HCEC 1CT (cell line): ENCODE measurements at places on chromosomes 1 and 21.
A peak's percentile ranks its signal among the peaks of the same experiment; 100 is the strongest.

- no peak for DNase-seq
Observed at GRCh38 chr1:246678816-246679793, 45.1 kb upstream of the SCCPDH start.

- DNase-seq = no peak
Observed at GRCh38 chr1:56877973-56878372, 23.4 kb downstream of the C8A start.

DNA sequence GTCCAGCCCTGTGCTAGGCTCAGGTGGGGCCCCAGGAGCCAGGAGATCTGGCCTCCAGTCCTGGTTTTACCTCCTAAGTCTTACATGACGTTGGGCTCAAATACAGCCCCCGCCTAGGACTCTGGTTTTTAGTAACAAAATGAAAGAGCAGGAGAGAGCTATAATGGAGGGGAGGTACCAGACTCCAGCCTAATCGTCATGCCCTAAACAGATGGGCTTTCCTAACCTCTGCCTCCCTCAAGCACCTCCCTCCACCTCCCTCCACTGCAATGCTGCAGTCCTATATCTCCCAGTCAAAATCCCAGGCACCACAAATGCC, 28.6 kb downstream of the TTC39A start:
- DNase-seq = no peak

GRCh38 chr1:160777486-160778089, 18.4 kb upstream of the LY9 start:
- DNase-seq = peak; percentile 8

DNA sequence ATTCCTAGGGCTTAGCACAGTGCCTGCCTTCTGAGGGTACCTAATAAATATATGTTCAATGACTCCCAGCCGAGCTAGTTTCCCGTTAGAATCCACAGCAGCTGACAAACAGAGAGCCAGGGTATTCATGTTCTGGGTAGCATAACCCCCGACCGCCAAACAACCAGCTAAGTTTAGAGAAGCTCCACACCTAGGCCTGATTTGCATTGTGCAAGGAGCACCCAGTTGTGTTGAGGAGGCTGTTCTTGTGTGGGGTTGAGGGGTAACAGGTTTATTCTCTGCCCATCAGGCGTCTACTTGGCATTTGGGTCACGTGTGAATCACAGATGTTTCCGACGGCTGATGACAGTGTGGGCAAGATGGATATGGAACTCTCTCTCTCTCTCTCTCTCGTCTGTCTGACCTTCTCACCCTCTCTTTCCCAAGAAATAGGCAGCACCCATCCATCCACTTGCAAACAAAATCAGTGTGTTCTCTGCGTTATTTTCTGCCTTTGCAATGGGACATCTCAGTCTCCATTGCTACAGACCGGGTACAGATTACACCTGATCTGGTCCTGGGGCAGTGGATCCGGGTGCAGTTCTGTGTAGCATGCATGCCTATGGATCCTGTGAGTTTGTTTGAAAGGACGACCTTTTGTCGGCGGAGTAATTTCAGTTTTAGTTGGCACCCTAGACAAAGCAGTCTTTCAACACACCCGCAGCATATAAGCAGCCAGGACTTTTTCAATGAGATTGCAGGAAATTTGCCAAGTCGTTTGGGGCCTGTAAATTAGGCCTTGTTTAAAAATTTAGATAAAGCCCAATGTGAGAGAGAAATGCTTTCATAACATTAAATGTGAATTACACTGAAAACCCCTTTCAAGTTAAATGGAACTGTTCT, 29.4 kb downstream of the KAZN start:
- no peak for DNase-seq

- DNase-seq = peak; percentile 94
Observed at GRCh38 chr1:156896490-156897033, 3.0 kb downstream of the PEAR1 start.

GRCh38 chr1:6270401-6270800, 9.5 kb upstream of the GPR153 start:
- no peak for DNase-seq

GRCh38 chr1:230149751-230150584, 82.9 kb downstream of the GALNT2 start:
- no peak for DNase-seq

DNA sequence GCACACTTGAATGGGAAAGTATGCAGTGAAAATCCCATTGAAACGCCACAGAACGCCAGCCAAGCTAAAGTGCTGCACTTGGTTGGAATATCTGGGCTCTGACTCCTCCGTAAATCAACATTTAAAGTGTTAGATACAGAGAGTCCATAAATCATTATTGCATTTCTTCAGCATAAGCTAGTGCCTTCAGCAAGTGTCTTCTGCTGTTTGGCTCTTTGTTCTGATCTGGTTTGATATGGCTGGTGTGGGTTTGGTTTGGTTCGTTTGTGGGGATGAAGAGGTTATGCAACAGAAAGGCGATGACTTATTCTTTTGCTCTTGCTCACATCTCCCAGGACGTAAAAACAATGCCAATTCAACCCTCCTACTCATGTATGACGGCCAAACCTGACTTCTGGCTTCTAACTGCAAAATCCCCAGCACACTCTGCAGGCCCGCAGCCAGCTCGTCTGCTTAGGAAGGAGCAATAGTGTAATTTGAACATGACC, 121.8 kb upstream of the ERG start:
- no peak for DNase-seq

GRCh38 chr1:5119366-5120234, 465.2 kb downstream of the AJAP1 start:
- no peak for DNase-seq

DNA sequence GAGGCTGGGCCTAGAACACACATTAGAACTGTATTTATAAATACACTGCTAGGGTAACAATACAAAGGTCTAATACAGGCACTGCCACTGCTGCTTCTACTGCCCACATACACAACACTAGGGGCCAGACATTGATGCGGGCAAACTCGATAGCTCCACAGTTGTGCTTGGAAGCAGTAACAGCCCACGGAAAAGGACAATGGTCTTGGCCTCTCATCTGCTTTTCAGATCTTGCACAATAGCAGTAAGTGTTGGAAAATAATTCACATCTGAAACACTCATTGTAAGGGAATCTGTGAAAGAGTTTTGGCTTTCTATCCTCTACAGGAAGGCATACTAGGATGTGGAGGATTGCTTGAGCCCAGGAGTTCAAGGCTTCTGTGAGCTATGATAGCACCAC, 6.9 kb upstream of the SPOCD1 start:
- no peak for DNase-seq

GRCh38 chr21:44958471-44959191, 18.8 kb downstream of the SLX9 start:
- peak; percentile 90 for DNase-seq

- peak; percentile 27 for DNase-seq
Observed at GRCh38 chr1:207282496-207283380, 38.7 kb upstream of the CD55 start.

DNA sequence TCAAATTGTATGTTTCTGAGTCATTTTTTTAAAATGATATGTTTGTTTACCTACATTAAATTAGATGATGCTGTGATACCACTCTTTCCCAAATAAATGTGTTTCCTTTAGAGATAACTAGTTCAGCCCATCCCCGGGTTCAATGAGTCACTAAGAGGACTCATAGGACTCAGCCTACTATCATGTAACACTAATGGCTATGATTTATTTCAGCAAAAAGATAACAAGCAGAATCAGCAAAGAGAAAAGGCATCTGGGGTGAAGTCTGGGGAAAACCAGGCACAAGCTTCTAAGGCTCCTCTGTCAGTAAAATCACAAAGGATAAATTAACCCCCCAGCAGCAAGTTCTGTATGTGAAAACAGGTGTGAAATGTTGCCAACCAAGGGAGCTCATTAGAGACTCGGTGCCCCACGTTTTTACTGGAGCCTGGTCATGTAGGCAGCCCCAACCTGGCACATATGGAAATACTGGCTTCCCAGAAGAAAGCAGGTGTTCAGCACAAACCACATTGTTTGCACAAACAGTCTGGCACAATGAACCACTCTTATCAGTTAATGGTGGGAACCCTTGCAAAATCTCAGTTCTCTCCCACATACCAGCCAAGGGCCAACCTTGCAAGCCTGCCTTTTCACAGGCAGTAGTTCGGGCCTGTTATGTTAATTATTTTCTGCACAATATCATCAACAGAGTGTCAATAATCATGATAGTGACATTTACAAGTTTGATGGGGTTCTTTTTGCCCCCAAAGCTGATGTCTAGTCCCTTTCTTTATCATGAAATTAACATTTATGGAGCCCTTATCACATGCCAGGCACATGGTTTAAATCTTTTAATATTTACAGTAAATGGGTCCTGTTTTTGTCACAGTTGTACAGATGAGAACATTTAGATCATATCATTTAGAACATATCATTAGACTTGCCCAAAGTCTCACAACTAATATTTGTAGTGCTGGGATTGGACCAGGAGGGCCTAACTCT, 23.1 kb upstream of the CNN3 start:
- DNase-seq = peak; percentile 61

DNA sequence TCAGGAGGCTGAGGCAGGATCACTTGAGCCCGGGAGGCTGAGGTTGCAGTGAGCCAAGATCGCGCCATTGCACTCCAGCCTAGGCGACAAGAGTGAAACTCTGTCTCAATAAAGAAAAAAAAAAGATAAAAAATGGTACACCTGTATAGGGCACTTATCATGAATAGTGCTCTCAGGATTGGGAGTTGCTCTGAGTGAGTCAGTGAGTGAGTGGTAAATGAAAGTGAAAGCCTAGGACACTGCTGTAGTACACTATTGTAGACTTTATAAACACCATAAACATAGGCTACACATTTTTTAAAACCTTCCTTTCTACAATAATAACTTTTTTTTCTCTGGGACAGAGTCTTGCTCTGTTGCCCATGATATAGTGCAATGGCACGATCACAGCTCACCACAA, 16.8 kb downstream of the PHTF1 start:
- DNase-seq = no peak

DNA sequence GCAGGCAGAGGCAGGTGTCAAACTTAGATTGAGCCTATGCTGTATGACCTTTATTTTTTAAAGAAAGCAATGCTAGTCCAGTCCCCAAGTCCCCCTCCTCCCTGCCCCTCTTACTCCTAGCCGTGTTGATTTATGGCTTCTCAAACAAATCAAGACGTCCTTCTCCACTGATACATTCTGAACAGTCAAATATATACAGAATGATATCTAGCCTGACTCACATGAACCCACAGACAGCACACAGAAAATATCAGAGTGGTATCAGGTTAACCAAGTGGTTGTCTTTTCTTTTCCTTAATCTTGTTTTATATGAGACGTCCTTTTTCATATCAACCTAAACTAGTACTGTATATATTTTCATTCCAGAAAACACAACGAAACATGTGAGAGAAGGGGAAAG, 13.4 kb downstream of the DAB1 start:
- DNase-seq = no peak

GRCh38 chr21:24895885-24896734, 711.2 kb downstream of the MRPL39 start:
- DNase-seq = no peak

- DNase-seq = no peak
Observed at GRCh38 chr1:168861421-168862004, 132.5 kb upstream of the DPT start.

DNA sequence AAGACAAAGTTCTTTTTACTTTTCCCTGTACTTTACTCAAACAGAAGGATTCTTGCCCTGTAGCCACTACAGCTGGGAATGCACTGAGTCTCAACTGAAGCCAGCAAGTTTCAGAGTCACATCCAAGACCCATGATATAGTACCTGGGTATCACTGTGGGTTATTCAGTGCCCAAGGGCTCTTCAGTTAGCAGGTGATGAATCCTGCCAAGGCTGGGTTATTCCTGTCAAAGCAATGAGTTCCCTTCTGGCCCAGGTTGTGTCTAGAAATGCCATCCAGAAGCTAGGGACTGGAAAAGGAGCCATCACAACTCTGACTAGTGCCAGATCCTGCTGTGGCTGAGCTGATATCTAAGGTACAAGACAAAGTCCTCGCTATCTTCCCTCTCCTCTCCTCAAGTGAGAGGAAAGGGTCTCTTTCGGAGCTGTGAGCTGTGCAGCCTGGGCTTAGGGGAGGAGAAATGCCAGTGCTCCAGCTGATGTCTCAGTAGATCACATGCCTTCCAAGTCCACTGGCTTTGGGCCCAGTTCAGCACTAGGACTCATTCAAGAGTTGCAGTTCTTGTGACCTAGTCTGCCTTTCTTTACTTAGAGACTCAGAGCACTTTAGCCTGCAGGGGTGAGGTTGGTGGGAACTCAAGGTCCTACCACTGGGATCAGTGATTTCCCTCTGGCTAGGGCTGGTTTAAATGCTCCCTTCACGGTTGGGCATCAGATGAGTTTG, 369.4 kb downstream of the TBX15 start:
- no peak for DNase-seq

GRCh38 chr21:22711636-22712035, 1713.4 kb downstream of the NCAM2 start:
- no peak for DNase-seq

- no peak for DNase-seq
Observed at GRCh38 chr1:36471830-36472641, 7.9 kb upstream of the MRPS15 start.

GRCh38 chr1:115237507-115237906, 100.5 kb downstream of the NGF start:
- peak; percentile 42 for DNase-seq

DNA sequence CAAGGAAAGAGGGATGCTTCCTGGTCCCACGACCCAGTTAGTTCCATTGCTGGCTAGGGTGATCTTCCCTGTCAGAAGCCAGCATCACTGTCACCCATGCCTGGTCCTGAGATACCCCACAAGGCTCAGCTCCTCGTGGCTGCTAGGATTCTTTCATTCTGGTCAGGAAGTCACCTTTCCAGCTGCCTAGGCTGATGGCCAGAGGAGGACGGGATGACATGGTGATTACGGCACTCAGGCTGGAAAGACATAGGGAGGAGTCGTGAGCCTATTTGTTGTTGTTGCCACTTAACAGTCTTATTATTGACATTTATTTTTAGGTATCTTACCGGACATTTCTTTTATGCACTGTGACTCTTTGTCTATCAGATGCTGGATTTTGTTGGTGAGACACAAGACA, 20.0 kb upstream of the MAPKAPK2 start:
- DNase-seq = no peak

GRCh38 chr1:211135342-211135950, 1.5 kb upstream of the KCNH1 start:
- DNase-seq = peak; percentile 53

DNA sequence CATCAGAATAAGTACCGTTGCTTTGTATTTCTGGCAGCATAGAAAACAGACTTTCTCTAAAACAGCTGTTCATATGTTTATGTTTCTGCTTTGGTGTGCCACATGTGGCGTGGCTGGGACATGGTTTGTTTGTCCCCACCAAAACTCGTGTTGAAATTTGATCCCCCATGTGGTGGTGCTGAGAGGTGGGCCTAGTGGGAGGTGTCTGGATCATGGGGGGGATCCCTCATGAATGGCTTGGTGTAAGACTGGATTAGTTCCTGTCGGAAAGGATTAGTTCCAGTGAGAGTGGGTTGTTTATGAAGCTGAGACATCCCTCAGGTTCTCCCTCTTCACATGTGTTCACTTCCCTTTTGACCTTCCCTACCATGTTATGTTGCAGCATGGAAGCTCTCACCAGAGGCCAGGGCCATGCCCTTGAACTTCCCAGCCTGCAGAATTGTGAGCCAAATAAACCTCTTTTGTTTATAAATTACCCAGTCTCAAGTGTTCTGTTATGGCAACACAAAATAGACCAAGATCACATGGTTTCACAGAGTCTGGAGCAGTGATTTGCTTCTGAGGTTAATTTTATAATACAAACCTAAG, 17.9 kb upstream of the H3-3A start:
- no peak for DNase-seq

GRCh38 chr1:221497046-221497445, 244.8 kb downstream of the DUSP10 start:
- DNase-seq = no peak

- no peak for DNase-seq
Observed at GRCh38 chr1:89802051-89802450, 18.8 kb upstream of the LRRC8D start.
